Fibroblast of mammary gland (primary cell): ENCODE measurements at places on chromosomes 2 and 18.

DNA sequence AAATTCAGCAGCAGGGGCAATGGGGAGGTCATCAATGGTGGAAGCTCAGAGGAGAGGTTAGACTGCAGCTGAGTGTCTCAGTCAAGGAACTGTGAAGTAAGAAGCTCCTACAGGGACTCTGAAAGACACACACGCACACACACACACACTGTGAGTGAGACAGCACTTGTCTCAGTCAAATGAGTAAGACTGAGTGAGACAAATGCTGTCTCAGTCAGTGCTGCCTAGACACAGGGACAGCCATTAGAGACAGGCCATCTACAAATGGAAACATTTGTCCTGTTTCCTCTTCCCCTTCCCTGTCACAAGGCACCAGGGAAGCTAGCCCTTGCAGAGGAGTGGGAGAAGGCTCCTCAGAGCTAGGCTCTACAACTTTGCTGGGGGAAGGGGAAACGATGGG is 577.4 kb upstream of the GCFC2 start:
- no peak for DNase-seq

DNA sequence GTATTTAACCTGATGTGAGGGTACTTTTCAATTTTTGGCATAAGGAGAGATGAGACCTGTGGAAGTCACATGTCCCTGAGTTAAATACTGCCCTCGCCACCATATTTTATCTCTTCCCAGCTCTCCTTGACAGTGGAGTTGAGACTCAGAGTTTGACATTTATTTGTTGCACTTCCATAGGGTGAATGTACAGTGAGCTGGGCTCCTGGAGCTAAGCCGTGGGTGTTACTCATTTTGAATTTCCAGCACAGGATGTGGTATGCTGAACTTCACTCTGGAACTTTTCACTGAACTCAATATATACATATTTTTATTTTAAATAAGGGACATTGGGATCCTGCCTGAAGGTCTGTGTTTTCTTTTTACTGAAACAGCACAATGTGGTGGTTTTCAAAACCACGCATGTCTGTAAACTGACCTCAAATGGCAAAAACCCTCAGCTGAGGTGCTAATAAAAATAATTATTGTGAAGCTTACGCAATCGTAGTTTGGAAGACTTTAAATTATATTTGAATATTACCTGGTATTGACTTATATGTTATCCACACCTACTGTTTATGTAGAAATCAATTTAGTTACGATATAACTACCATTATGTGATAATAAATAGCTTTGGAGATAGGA is 12.1 kb downstream of the RNF144A start:
- DNase-seq = peak; percentile 57

DNA sequence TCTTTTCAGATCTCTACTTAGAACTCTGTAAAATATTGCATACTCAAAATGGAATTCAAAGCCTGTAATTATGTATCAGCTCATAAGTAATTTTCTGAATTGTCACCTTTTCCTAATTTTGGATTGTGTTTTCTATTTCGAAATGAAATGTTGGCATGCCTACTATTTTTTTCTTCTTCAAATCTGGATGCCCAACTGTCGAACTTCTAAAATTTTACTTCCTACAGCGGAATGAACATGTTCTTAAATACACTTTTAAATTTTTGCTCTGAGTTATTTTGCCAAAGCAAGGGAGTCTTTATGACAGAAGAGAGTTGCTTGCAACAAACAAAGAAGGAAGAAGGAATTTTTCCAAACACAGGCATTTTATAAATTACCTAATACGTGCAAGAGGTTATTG is 336.0 kb downstream of the ADCYAP1 start:
- no peak for DNase-seq

- no peak for DNase-seq
Measured at GRCh38 chr2:226115832-226116200, 683.8 kb downstream of the IRS1 start.

- DNase-seq = peak; percentile 44
Measured at GRCh38 chr18:63869851-63870250, 17.7 kb upstream of the SERPINB2 start.

- peak; percentile 66 for DNase-seq
Measured at GRCh38 chr18:3447068-3447894, 2.7 kb upstream of the TGIF1 start.

DNA sequence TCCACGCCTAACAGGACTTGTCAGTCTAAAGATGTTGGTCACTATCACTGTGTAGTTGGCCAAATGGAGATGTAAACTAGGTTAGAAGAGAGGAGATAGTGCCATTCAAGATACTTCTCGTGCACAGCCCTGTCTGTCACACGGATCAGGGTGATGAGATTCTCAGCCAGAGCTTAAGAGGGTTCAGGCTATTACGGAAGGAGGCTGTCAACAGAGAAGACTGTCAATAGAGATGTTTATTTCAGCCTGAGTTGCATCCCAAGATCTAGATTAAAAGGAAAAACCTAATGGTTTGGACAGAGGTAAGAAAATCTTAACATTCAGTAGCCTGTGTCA is 83.4 kb downstream of the AAK1 start:
- no peak for DNase-seq
